ENCODE measurements at places on chromosomes 12 and 14.
A peak's percentile ranks its signal among the peaks of the same experiment; 100 is the strongest.

GRCh38 chr14:60756847-60757246, 22.3 kb downstream of the MNAT1 start:
- no peak for DNase-seq

GRCh38 chr12:46261646-46262045, 7.2 kb downstream of the SLC38A1 start:
- DNase-seq = no peak

GRCh38 chr14:42173206-42173605, 566.5 kb downstream of the LRFN5 start:
- DNase-seq = no peak

- DNase-seq = no peak
Observed at GRCh38 chr14:66196670-66197069, 289.5 kb upstream of the CCDC196 start.

GRCh38 chr12:130496516-130497120, 158.9 kb downstream of the PIWIL1 start:
- peak; percentile 64 for DNase-seq

GRCh38 chr12:109685574-109686447, 27.8 kb upstream of the FAM222A start:
- DNase-seq = no peak

- no peak for DNase-seq
Observed at GRCh38 chr14:98140862-98141530, 1131.0 kb downstream of the BCL11B start.

GRCh38 chr14:106269451-106270204, 743.2 kb downstream of the TMEM121 start:
- no peak for DNase-seq

DNA sequence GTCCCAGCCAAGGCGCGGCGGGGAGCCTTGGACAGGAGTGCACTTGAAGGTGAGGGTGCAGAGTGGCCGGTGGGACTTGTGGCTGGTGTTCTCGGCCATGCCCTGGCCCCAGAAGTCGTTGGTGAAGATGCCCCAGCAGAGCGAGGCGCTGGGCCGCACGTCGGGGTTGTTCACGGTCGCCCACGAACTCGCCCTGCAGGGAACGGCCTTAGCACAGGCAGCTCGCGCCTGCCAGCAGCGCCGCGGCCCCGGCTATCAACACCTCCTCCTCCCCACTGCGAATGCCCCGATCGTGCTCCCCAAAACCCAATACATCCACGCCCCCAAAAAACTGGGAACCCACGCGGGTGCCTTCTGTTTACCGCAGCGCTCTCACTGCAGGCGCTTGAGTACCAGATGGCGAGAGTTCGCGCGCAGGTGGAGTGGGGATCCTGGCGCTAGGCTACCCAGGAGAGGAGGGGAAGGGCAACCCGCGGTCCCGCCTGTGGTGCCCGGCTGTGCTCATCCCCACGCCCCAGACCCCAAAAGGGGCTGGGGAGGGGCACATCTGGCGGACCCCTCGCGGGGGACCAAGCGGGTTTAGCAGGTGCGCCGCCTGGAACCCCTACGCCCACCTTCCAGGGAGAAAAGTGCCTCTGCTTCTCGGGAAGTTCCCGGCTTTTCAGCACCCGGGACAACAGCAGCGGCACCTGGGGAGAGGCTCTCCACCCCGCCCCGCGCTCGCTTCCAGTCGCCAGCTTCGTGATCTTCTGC, 386.3 kb upstream of the TMTC1 start:
- no peak for DNase-seq

DNA sequence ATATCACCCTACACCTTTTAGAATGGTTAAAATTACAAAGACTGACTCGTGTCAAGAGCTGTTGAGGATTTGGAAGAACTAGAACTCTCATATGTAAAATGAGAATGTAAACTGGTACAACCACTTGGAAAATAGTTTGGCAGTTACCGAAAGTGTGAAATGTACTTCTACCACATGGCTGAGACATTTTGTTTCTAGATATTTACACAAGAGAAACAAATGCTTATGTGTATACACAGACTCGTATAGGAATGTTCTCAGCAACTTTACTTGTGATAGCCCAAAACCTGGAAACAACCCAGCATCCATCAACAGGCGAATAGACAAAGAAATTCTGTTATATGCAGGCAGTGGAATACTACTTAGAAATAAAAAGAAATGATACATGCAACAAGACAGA, 103.0 kb downstream of the BRMS1L start:
- DNase-seq = no peak

DNA sequence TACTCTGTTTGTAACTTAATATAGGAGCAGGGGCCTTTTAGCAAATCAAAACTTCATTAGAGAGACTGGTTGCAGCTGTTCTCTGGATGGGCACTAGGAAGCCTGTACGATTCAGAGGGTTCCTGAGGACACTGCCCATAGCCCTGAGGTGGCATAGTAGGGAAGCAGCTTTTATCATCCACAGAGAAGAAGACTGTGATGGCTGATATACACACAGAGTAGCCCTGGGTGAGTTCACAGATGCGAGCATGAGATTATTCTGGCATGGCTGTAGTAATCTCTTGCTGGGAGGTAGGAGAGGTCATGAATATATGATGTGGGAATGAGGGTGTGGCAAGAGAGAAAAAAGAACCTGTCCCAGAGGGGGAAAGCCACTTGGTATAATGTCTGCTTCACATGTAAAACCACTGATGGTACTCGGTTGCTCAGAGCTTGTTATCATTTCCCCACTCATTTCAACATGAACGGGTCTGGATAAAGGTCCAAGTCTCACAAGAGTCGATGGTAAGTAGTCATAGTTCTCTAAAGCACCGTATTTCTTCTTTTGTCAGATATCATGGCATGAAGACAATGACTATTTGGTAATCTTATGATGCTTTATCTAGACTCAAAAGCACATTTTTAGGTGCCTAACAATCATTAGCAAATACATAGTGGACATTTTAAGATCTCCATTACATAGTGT, 52.0 kb downstream of the PEBP1 start:
- DNase-seq = no peak

All from SJSA1 (cell line).